ENCODE measurements at places on chromosomes 1 and 21. TPM values are rescaled to one million over a fixed set of nuclear protein-coding genes. Genes with fewer than 3 reads are reported as not detected.

DNA sequence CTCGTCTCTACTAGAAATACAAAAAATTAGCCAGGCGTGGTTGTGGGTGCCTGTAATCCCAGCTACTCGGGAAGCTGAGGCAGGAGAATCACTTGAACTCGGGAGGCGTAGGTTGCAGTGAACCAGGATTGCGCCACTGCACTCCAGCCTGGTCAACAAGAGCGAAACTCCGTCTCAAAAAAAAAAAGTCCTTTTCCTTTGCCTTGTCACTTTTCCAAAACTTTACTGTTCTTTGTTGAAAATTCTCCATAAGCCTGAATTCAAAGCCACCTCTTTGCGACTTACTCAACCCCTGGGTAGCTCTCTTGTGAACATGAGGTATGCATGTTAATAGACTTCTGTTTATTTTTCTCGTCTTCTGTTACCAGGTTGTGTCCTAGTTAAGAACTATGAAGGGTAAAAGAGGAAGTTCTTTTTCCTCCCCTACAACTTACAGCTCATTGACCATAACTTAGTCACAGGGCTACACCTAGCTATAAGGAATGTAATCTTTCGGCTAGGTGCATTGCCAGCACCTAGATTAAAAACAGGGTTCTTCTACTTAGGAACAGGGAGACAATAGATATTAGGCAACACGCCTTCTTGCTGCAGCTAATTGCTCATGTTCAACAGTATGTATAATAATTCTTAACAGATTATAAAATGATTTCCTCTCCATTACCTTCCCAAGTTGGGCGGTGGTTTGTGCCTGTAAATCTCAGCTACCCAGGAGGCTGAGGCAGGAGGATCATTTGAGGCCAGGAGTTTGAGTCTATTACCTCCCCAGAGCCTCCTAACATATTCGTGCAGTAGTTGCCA is 40.9 kb downstream of the PTAFR start:
- H3K4me3 ChIP-seq: no peak overlapping the region
- no peaks in the 10 kb centered on the region for H3K27me3 ChIP-seq
- H3K4me1 ChIP-seq: no peaks in the 10 kb centered on the region
- no peaks in the 10 kb centered on the region for H3K36me3 ChIP-seq
- peak overlapping the region; percentile 70 for H3K27ac ChIP-seq

DNA sequence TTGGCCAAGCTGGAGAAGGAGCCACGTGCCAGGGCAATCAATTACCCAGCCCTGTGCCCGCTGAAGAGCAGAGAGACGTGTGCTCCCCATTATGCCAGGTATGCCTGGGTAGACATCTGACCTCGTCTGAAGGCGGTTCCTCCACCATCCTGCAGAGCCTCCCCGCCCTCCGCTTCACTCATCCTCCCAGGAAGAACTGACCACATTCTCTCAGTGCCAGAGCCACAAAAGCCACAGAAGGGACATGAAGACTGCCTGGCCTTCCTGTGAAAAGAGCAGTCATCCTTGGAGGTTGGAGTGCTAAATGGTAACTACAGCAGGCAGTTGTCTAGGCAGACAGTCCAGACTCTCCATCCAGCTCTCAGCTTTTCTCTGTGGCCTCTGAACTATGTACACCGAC is 12.0 kb downstream of the SYT2 start:
- H3K4me3 ChIP-seq: no peak overlapping the region
- no peaks in the 10 kb centered on the region for H3K4me1 ChIP-seq
- H3K27ac ChIP-seq: no peak overlapping the region
- H3K27me3 ChIP-seq: no peaks in the 10 kb centered on the region
- DNase-seq: no peak

DNA sequence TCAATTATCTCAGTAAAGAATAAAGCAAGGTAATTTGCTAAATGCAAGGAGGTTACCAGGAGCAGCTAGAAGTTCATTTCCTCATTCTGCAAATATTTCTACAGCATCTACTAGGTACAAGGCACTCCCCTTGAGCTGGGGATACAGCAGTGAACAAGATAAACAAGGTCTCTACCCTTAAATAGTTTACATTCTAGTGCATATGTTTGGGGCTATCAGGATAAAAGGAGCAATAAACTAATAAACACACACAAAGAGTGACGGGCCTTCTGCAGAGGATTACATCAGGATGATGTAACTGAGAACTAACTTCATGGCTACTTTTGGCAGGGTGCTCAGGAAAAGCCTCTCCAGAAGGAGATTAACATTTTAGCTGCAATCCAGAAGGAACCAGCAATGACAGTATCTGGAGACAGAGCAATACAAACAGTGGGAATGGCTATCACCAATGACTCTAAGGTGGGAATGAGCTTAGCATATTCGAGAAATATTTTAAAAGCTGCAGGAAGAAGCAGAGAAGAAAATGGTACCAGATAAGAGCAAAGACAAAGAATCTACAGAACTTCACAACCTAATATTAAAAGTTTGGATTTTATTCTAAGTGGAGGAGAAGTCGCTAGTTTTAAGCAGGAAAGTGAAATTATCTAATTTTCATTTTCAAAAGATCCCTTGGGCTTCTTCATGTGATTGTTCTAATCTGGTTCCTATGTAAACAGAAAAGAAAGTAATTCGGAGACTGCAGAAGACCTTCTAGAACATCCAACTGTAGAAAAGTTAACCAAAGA is 25.8 kb downstream of the TP53BP2 start:
- no peak overlapping the region for H3K4me3 ChIP-seq
- no peak overlapping the region for H3K27ac ChIP-seq
- H3K4me1 ChIP-seq: no peaks in the 10 kb centered on the region
- DNase-seq: no peak
- H3K36me3 ChIP-seq: no peaks in the 10 kb centered on the region

GRCh38 chr1:47545912-47546483 is 108.2 kb downstream of the FOXD2 start:
- DNase-seq: no peak
- no peaks in the 10 kb centered on the region for H3K4me1 ChIP-seq
- H3K4me3 ChIP-seq: no peak overlapping the region
- H3K27ac ChIP-seq: no peak overlapping the region

GRCh38 chr21:37658817-37659458 is 257.3 kb downstream of the KCNJ6 start:
- H3K4me1 ChIP-seq: peaks cover 12% of the 10 kb centered on the region
- H3K27ac ChIP-seq: peak overlapping the region; percentile 72
- no peaks in the 10 kb centered on the region for H3K27me3 ChIP-seq
- no peak overlapping the region for H3K4me3 ChIP-seq
- H3K36me3 ChIP-seq: no peaks in the 10 kb centered on the region

FNBP1L gene
- total RNA-seq: 14.2 TPM

DNA sequence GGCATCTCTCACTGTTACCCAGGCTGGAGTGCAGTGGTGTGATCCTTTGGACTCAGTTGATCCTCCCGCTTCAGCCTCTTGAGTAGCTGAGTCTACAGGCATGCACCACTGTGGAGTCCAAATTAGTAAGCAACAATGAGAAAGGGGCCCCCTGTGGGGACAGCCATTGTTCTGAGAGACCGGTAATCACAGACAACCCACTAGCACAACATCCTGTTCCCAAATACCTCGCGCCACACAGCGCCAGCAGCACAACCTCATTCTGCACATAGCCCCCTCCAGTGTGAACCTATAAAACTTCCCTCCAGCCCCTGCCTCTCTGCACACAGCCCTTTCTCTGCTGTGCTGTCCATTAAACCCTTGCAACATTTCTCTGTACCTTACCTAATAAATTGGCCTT is 226.4 kb downstream of the DYRK1A start:
- H3K4me3 ChIP-seq: no peak overlapping the region
- H3K36me3 ChIP-seq: no peaks in the 10 kb centered on the region
- no peaks in the 10 kb centered on the region for H3K4me1 ChIP-seq
- no peaks in the 10 kb centered on the region for H3K27me3 ChIP-seq
- no peak overlapping the region for H3K27ac ChIP-seq

C1QB gene
- total RNA-seq: 7.1 TPM

GRCh38 chr1:186179231-186179630 is 195.8 kb downstream of the TPR start:
- no peak overlapping the region for H3K4me3 ChIP-seq
- no peaks in the 10 kb centered on the region for H3K36me3 ChIP-seq
- DNase-seq: no peak
- no peaks in the 10 kb centered on the region for H3K27me3 ChIP-seq
- H3K4me1 ChIP-seq: peaks cover 25% of the 10 kb centered on the region

GRCh38 chr1:44314452-44314851 is 40.6 kb downstream of the ERI3 start:
- no peak overlapping the region for H3K4me3 ChIP-seq
- no peak overlapping the region for H3K27ac ChIP-seq
- no peaks in the 10 kb centered on the region for H3K27me3 ChIP-seq
- H3K4me1 ChIP-seq: no peaks in the 10 kb centered on the region
- peaks cover 97% of the 10 kb centered on the region for H3K36me3 ChIP-seq

CYP4A22 gene
- total RNA-seq: not detected

DNA sequence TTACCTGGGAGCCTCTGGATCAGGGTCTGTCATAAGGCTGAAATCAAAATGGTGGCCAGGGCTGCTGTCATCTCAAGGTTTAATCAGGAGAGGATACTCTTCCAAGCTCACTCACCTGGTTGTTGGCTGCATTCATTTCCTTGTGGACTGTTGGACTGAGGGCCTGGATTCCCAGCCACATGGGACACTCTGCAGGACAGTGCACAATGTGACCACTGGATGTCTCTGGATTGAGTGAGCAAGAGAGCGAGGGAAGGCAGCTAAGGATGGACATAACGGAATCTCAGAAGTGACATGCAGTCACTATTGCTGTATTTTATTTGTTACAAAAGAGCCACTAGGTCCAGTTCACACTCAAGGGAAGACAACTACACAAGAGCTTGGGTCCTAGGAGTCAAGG is 229.1 kb downstream of the S1PR1 start:
- no peak overlapping the region for H3K27ac ChIP-seq
- H3K27me3 ChIP-seq: no peaks in the 10 kb centered on the region
- no peak overlapping the region for H3K4me3 ChIP-seq
- H3K4me1 ChIP-seq: no peaks in the 10 kb centered on the region
- no peak for DNase-seq
- H3K36me3 ChIP-seq: no peaks in the 10 kb centered on the region

GRCh38 chr1:223547316-223548114 is 118.0 kb downstream of the CAPN8 start:
- H3K27me3 ChIP-seq: no peaks in the 10 kb centered on the region
- H3K27ac ChIP-seq: no peak overlapping the region
- no peak for DNase-seq
- H3K4me1 ChIP-seq: peaks cover 17% of the 10 kb centered on the region

DNA sequence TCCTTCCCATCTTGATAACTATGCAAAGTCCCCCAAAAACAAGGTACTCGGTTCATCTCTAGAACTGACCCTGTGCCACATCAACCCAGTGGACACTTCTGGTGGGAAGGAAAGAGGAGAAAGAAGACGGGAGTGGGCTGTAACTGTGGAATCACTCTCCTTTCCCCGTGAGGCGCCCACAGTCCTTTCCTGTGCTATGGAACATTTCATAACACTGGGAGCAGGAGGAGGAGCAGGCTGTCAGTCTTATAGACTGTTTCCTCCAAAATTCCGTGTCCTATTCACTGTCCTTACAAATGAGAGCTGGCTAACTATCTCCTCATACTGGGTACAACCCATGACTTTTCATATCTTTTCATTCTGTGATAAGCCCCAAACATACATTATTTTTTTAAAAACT is 40.7 kb downstream of the PLEKHA6 start:
- no peaks in the 10 kb centered on the region for H3K36me3 ChIP-seq
- H3K4me1 ChIP-seq: peaks cover 49% of the 10 kb centered on the region
- no peak for DNase-seq
- peak overlapping the region; percentile 32 for H3K27ac ChIP-seq
- H3K4me3 ChIP-seq: no peak overlapping the region

- DNase-seq: no peak
- no peaks in the 10 kb centered on the region for H3K4me1 ChIP-seq
Observed at GRCh38 chr1:160607011-160607671, 27.8 kb upstream of the CD84 start.

DNA sequence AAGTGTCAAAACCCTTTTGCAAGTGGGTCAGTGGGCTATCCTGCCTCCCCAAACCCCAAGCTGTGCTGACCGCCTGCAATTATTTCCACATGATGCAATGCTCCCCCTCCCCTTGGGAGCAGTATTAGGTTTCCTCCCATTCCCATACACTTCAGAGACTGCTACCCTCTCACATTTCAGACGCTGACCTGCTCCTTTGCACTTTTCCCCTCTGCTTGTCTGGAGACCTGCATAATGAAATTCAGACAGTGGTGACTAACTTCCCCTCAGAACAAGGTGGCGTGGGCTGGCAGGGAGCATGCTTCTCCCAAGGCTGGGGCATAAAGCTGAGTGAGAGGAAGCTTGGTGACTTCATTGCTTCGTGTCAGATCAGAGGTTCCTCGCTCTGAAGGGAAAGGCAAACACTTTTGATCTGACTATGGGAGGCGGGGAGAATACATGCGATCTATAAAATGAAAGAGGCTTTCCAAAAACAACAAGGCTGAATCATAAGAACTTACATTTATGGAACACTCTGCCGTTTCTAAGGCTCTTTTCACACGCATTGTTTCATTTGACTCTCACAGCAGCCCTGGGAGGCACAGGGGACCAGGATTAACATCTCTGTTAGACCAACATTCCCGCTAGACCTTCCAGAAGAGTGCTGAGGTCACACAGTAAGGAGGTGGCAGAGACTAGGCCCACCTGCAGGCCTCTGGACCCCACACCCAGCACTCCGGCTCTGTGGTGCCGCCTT is 27.5 kb upstream of the ROR1 start:
- H3K4me3 ChIP-seq: no peak overlapping the region
- no peaks in the 10 kb centered on the region for H3K27me3 ChIP-seq

GNAT2 gene
- not detected for total RNA-seq

- no peak for DNase-seq
- H3K27ac ChIP-seq: peak overlapping the region; percentile 97
- peaks cover 17% of the 10 kb centered on the region for H3K4me1 ChIP-seq
- peaks cover 12% of the 10 kb centered on the region for H3K27me3 ChIP-seq
Observed at GRCh38 chr1:111739925-111740765, 950 bp upstream of the INKA2 start.

GRCh38 chr1:221878134-221878533 is 136.2 kb upstream of the DUSP10 start:
- no peaks in the 10 kb centered on the region for H3K36me3 ChIP-seq
- H3K27me3 ChIP-seq: no peaks in the 10 kb centered on the region
- no peaks in the 10 kb centered on the region for H3K4me1 ChIP-seq
- H3K27ac ChIP-seq: no peak overlapping the region
- H3K4me3 ChIP-seq: no peak overlapping the region

DNA sequence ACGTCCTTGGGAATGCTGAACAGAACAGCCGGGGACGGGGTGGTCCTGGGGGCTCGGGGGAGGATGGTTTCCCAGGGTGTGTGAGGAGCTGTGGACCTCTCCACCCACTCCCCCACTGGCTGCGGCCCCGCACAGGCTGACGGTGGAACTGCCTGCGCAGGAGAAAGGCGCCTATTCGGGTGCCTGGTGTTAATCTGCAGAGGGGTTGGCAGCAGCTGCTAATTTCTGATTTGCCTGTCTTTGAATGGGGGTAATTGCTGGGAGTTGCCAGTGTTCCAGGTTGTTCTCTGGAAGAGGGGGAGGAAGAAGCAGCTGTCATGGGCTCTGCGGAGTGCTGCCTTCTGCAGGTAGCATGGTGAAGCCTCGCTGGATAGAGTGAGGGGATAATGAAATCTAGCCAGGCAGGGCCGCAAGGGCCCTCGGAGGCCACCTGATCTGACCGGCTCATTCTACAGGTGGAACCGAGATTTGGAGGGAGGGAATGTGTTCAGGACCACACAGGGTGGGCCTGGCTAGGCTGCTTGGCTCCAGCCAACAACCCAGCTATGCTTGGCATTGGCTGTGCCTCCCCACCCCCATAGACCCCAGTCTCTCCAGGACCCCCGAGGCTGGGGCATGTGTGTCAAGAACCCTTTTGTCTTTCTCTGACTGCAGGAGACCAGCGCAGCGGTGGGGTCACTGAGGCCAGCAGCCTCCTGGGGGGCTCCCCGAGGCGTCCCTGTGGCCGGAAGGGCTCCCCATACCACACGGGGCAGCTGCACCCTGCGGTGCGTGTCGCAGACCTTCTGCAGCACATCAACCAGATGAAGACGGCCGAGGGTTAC is 67.1 kb downstream of the PTPRU start:
- no peak overlapping the region for H3K4me3 ChIP-seq
- no peaks in the 10 kb centered on the region for H3K36me3 ChIP-seq
- no peaks in the 10 kb centered on the region for H3K27me3 ChIP-seq
- H3K27ac ChIP-seq: no peak overlapping the region
- DNase-seq: no peak
